SJCRH30 (cell line): ENCODE measurements at places on chromosomes 1 and 21. TPM values are rescaled to one million over a fixed set of nuclear protein-coding genes. Genes with fewer than 3 reads are reported as not detected.

TRPM2 gene
- 0.61 and 0.87 TPM in 2 replicates for total RNA-seq

CD101 gene
- 1.7 and 2.3 TPM in 2 replicates for total RNA-seq

DNASE2B gene
- not detected in 2 replicates for total RNA-seq

MNDA gene
- total RNA-seq: not detected in 2 replicates

- H3K27ac ChIP-seq: no peak overlapping the region
- no peak for DNase-seq
- no peaks in the 10 kb centered on the region for H3K27me3 ChIP-seq
- H3K36me3 ChIP-seq: no peaks in the 10 kb centered on the region
- peaks cover 22% of the 10 kb centered on the region for H3K4me1 ChIP-seq
Observed at GRCh38 chr1:36377791-36378492, 7.8 kb downstream of the STK40 start.

DNA sequence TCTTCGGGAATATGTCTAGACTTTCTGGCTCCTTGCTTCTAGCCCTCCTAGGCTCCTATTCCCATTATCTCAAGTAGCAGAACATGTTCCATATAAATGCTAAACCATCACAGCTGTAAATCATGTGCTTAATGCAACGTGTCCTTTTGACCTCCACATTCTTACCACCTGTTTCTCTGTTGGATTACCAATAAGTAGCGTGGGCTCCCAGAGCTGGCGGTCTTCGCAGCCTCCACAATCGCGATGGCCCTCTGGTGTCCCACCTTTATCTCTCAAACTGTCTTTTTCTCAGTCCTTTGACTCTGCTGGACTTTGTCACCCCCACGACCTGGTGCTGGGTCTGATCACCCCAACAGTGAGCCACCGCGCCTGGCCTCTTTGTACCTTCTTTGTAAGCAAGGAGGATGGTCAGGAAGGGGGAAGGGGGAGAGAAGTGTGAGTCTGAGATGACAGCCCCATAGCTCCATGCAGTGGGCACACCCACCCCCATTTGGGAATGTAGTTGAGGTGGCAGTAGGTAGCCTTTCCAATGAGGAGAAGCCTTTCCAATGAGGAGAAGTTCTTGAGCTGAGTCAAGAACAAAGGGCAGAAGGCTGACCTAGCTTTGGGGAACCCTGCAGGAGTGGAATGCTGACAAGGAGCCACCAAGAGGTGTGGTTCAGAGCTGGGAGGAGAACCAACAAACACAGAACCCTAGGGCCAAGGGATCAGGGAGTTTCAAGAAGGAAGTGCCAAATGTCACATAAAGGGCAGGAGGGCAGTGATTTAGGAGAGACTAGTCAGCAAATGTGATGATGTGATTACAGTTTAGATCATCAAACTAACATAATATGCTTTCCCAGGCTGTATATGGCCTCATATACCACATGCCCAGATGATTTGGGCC, 14.2 kb downstream of the TRAF5 start:
- H3K4me3 ChIP-seq: no peak overlapping the region
- H3K36me3 ChIP-seq: no peaks in the 10 kb centered on the region
- DNase-seq: no peak
- H3K27me3 ChIP-seq: no peaks in the 10 kb centered on the region

GRCh38 chr1:226110249-226111097, 48.0 kb downstream of the H3-3A start:
- no peaks in the 10 kb centered on the region for H3K36me3 ChIP-seq
- peak overlapping the region; percentile 83 for H3K4me3 ChIP-seq
- no peaks in the 10 kb centered on the region for H3K27me3 ChIP-seq
- H3K4me1 ChIP-seq: peaks cover 20% of the 10 kb centered on the region

DNA sequence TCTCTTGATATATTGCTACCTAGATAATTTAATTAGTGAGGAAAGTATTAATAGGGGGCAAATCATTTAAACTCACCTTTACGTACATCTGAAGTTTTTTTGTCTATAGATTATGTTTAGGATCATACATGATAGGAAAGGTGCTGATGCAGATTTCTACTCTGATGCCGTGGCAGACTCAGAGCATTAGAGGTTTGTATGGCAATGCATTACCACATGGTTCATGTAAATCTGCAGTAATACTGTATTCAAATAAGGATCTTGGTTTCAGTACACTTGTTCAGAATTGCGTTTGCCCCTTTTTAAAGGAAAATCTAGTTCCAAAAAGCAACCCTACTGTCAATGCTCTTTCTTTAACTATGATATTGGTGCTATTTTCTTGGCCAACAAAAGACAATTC, 288.3 kb downstream of the PTPRC start:
- no peak overlapping the region for H3K4me3 ChIP-seq
- H3K27ac ChIP-seq: no peak overlapping the region
- no peak for DNase-seq
- no peaks in the 10 kb centered on the region for H3K36me3 ChIP-seq

DNA sequence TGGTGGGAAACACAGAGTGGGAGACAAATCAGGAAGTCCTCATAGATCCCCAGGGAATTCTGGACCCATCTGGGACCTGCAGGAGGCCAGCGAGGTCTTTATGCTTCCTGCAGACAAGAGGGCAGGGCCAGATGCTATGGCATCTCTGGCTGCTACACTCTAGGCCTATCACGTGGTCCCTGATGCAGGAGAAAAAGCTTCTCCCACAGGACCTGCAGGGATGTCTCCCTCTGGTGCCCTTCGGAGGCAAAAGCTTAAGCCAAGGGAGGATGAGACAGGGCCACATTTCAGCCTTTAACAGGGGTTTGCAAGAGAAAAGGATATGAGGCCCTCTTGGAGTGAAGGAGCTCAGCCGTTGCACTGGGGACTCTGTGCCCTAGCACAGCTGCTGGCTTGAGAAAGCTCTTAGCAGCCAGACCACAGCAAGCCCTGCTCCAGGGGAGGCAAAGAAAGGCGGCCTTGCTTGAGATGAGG, 243.0 kb downstream of the C1orf94 start:
- H3K36me3 ChIP-seq: no peaks in the 10 kb centered on the region
- H3K4me3 ChIP-seq: no peak overlapping the region
- peak; percentile 21 for DNase-seq

DNA sequence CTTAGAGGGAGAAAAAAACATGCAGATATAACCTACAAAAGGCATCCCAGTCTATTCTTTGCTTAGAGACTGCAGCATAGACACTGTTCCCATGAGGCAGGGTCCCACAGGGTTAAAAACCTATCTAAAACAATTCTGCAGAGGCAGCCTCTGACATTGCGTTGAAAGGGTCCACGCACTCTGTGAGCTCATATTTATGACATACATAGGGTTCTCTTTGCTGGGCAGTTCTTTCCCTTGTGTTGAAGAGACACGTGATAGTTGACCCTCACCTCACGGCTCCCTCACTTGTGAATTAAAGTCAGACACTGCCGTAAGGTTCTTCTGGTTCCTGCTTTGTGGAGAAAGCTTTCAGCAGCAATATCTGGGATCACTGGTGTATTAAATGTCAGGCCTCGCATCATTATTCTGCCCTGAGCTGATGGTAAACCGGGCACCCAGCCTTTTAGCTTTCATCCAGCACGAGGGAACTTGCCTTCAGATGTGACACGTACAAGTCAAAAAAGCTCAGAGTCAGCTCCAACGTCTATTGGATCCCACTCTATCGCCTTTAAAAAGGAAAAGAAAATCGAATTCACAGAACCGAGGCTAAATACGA, 52.8 kb upstream of the HNRNPU start:
- H3K27me3 ChIP-seq: peaks cover 9% of the 10 kb centered on the region
- no peak overlapping the region for H3K27ac ChIP-seq

DNA sequence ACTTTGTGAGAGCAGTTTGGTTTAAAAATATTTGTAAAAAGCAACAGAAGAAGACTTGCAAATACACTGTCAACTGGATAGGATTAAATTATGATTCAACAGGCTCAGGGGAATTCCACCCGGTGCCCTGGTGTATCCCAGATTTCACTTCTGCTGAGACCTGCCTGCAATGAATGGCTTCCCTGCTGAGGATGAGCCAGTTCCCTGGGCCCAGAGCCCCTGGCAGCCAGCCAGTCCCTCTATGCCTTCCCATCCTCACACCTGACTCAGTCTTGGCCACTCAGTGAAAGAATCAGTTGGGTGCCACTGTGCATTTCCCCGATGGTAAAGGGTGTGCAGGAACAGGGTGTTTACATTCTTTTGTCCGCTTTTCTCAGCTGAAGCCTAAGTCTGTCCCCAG, 64.4 kb downstream of the KCTD3 start:
- no peak overlapping the region for H3K4me3 ChIP-seq
- H3K4me1 ChIP-seq: no peaks in the 10 kb centered on the region
- peak; percentile 61 for DNase-seq
- H3K36me3 ChIP-seq: no peaks in the 10 kb centered on the region

GRCh38 chr1:174871886-174872285, 127.9 kb upstream of the CACYBP start:
- no peak for DNase-seq
- no peaks in the 10 kb centered on the region for H3K27me3 ChIP-seq
- no peaks in the 10 kb centered on the region for H3K36me3 ChIP-seq
- no peak overlapping the region for H3K27ac ChIP-seq
- H3K4me1 ChIP-seq: no peaks in the 10 kb centered on the region
